ENCODE measurements at places on chromosomes 1 and 21. TPM values are rescaled to one million over a fixed set of nuclear protein-coding genes. Genes with fewer than 3 reads are reported as not detected.

USP25 gene
- 42.0 TPM for total RNA-seq

DNA sequence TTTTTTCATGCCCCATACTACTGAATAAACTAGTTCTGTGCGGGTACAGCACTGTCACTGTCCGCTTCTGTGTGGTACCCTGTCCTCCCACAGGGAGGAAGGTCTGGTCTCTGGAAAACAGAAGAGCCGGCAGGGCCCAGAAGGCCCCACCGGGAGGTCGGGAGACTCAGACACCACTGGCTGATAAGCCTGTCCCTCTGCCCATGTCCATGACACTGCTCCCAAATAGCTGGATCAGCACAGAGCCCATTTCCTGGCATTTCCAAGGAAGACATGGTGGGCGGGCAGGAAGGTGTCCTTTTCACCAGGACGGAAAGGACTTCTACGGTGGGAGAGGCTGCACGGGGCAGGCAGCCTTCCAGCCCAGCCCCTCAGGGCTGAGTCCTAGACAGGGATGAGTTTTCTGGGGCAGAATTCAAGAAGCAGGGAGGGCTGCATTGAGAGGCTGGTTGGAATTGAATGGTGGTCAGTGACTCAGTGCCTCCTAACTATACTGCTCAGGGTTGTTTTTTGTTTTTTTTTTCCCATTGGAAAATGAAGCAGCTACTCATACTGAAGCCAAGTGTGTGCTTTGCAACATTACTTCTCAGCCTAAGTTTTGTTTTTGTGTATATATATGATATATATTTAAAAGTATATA is 7.1 kb downstream of the PSRC1 start:
- no peaks in the 10 kb centered on the region for H3K36me3 ChIP-seq
- DNase-seq: no peak
- peaks cover 23% of the 10 kb centered on the region for H3K4me1 ChIP-seq
- no peaks in the 10 kb centered on the region for H3K27me3 ChIP-seq
- H3K4me3 ChIP-seq: no peak overlapping the region
- peak overlapping the region; percentile 86 for H3K27ac ChIP-seq

EEIG2 gene
- total RNA-seq: 3.9 TPM

GRCh38 chr1:57091642-57092041 is 125.8 kb upstream of the C8B start:
- no peaks in the 10 kb centered on the region for H3K36me3 ChIP-seq
- H3K27ac ChIP-seq: no peak overlapping the region
- DNase-seq: no peak
- no peak overlapping the region for H3K4me3 ChIP-seq
- no peaks in the 10 kb centered on the region for H3K4me1 ChIP-seq

RGS13 gene
- not detected for total RNA-seq

KRTAP10-2 gene
- not detected for total RNA-seq
